Psoas muscle (tissue), 8 donors: ENCODE measurements at places on chromosomes 1 and 21.

DNA sequence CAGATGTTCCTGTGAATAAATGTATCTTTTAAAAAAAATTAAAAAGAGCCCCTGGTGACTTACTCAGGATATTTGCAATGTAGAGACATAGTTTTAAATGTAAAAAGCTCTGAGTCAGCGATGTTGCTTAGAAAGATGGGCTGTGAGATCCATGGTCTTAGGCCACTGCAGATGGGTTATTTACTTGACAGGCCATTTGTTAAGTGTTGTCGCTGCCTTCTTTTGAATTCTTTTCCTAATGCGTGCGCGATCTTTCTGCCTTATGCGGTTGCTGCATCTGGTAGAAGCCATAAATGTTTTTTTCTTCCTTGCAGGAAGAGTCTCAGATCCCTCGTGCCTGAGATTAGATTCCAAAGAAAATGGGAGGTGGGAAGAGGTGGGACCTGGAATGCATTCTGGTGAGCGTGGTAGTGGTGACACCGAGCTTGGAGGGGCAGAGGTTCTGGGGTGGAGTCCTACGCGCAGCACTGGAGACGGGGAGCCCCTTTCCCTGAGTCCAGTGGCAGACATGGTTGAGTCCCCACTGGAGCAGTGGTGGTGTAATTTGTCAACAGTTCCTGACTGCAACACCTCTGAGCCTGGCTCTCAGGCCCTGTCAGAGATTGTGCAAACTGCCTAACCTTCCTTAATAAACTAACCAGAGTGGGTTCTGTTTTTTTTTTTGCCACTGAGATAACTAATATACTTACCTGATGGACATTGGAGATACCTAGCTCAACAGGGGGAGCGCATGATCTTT, 197.2 kb downstream of the HHAT start:
- no peak for DNase-seq

GRCh38 chr1:61426885-61427284, 298.1 kb downstream of the TM2D1 start:
- no peak for DNase-seq

- no peak for DNase-seq
These were observed 21.6 kb downstream of the ARMH1 start for GRCh38 chr1:44696101-44696500.

DNA sequence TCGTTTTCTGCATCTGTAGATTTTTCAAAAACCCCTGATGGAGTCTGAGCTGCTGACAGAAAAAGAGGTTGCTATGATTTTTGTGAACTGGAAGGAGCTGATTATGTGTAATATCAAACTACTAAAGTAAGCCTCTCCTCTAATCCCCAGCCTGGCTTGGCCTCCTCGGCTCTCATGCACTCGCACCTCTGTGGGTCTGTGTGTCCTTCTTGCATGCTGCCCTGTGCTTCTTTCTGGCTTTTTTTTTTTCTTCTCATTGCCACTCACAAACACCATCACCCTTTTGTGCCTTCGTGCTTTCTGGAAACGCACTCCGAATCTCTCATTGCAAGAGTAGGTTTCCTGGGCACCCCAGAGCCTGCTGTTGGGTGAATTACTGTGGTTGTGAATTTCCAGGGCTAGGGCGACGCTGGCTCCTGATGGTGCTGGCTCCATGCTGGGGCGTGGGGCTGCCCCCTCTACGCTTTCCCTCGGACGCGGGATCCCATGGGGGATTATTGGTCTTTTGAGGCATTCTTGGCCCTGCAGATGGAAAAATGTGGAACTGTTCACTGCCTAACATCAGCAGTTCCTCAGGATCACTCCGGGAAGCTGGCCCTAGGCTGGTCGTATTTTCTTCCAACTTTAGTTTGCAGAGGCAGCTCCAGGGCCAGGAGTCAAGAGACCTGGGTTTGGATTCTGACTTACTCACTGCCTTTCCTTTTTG, 56.8 kb downstream of the ATP5PO start:
- peak; percentile 44 for DNase-seq

GRCh38 chr1:66589326-66589725, 55.4 kb downstream of the SGIP1 start:
- no peak for DNase-seq

GRCh38 chr1:195939844-195940243, 668.4 kb downstream of the KCNT2 start:
- no peak for DNase-seq

GRCh38 chr1:100700586-100700985, 19.0 kb upstream of the VCAM1 start:
- DNase-seq, result no peak

GRCh38 chr1:114510274-114511031, 550 bp downstream of the TRIM33 start:
- DNase-seq, result peak; percentile 63

DNA sequence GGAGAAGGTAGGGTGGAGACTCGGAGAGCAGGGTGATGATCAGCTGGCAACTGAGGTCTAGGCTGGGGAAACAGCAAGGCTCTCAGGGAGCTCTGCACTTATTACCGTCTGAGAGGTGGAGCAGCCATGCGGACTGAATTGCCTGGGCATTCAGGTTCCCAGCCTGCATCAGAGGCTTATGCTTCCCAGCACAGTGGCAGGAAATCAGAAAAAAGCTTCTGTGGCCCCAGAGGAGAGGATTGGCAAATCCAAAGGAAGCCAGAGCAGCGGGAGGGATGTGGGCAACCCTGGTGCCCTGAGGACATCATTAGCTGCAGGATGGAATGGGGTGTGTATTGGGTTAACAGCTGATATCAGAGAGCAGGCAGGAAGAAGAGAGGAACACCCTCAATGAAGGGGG, 374.1 kb upstream of the POU3F1 start:
- no peak for DNase-seq

DNA sequence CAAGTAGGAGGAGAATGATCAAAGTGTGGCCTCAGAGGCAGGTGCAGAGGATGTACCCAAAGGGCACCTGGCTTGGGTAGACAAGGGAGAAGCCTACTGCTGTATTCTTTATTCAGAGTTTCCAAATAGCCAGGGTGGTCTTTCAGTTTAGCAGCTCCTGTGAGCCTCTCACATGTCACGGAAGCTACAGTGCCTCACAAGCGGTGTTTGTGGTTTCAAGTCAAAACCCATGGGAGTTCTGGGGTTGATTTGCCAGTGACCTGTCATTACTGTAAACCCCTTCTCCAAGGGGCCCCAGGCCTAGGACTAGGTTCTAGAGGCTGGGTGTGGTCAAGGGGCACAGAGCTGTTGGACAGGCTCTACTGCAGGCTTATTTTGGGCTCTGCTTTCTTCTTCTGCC, 10.2 kb upstream of the IL10 start:
- no peak for DNase-seq

- DNase-seq, result no peak
These were observed 6.8 kb upstream of the RXRG start for GRCh38 chr1:165451691-165452090.

DNA sequence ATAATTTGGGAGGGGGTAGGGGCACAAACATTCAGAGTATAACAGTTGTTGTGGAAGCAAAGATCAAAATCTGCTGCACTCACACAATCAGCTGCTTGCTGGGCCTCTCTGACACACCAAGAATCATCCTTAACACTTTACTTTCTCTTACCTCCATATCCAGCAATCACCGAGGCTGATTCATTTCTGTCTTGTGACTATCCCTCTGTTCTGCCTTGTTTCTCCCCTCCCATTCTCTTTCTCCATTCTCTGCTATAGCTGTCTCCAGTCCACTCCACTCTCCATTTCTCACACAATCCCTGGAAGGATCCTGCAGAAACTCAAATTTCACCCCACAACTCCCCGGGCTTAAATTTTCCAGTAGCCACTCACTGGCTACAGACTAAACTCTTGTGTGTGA, 91.8 kb upstream of the NGF start:
- no peak for DNase-seq

- DNase-seq, result no peak
These were observed 52.6 kb downstream of the LAMC1 start for GRCh38 chr1:183075861-183076260.

- peak; percentile 79 for DNase-seq
These were observed 165.3 kb upstream of the USP24 start for GRCh38 chr1:55380355-55380970.

- peak; percentile 76 for DNase-seq
These were observed 583 bp downstream of the MEF2D start for GRCh38 chr1:156499842-156500542.

DNA sequence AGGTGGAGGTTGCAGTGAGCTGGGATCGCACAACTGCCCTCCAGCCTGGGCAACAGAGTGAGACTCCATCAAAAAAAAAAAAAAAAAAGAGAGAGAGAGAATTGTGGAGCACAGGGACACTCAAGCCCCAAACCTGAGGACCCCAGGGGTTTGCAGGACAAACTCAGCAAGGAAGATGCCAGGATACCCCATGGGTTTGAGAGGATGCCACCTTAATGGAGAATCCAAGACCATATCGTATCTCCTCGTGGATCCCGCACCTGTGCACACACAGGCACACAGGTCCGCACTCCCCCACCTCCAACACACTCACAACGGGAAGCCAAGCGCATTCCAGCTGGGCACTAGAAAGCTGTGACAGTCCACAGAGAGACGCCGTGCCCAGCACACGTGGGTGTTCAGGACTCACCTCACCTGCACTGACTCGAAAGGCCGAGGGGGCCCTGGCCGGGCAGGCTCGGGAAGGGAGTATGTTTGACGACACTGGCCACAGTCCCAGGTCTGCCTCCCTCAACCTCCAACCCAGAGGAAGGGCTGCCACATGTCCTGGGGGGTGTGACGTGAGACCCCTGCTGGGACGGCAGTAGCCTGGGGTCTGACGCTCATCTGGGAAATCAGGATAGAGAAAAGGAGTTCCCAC, 11.1 kb downstream of the CHD5 start:
- DNase-seq, result no peak

DNA sequence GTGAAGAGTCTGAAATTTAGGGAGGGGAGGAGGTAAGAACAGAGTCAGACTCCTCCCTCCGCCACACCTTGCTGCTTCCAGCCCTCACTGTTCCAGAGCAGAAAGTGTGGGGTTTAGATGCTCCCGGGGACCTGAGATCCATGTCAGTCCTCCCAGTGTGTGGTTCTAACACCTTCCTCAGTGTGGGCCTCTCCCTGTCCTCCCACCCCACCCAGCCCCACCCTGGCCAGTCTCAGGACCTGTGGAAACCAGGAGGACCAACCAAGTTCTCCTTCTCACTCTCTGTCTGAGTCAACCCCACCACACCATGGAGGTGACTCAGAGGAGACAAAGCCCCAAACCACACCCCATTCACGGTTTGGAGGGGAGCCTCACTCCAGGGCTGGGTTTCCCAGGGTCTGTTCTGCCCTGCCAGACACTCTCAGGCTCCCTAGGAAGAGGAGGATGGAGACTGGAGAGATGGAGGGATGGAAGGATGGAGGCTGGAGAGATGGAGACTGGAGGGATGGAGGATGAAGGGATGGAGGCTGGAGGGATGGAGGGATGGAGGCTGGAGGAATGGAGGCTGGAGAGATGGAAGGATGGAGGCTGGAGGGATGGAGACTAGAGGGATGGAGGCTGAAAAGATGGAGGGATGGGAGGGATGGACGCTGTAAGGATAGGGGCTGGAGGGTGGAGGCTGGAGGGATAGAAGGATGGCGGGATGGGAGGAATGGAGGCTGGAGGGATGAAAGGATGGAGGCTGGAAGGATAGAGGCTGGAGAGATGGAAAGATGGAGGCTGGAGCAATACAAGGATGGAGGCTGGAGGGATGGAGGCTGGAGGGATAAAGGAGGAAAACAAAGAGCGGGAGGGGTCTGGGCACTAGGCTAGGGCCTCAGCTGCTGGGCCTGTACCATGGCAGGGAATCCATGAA, 100.9 kb upstream of the RUNX3 start:
- DNase-seq, result no peak

GRCh38 chr1:159944623-159945455, 574 bp downstream of the IGSF9 start:
- no peak for DNase-seq

DNA sequence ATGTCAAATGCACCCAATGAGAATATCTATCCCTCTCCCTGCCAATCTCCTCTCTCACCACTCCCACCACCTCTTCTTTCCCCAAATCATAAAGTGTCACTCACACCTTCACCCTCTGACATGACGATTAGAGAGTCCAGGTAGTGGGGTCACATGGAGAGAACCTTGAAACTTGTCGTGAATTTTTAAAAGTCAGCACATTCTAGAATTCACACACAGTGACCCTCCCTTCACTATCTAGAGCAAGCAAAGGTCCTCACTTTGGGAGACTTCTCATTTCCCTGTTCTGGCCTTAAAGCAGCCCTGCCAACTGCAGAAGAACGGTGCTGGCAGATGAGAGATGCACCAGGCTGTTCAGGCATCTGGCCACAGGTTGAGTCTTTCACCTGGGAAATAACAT, 61.9 kb downstream of the CD34 start:
- DNase-seq, result no peak

DNA sequence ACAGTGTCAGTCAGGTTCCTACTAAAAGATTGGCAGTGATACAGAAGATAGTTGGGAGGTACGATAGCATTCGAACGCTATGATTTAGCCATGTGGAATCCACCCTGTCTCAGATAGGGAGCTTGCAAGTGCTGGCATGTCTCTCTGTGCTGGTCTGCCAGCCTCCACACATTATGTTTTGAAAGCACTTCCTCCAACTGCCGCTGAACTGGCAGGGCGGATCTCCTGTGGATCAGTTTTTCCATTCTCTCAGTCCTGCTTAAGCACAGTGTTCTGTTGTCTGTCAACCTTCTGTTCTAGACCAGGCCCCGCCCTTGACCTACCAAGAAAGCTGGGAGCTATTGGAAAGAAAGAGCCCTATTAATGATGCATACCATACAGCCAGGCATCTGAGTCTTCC, 65.5 kb upstream of the PALMD start:
- no peak for DNase-seq

DNA sequence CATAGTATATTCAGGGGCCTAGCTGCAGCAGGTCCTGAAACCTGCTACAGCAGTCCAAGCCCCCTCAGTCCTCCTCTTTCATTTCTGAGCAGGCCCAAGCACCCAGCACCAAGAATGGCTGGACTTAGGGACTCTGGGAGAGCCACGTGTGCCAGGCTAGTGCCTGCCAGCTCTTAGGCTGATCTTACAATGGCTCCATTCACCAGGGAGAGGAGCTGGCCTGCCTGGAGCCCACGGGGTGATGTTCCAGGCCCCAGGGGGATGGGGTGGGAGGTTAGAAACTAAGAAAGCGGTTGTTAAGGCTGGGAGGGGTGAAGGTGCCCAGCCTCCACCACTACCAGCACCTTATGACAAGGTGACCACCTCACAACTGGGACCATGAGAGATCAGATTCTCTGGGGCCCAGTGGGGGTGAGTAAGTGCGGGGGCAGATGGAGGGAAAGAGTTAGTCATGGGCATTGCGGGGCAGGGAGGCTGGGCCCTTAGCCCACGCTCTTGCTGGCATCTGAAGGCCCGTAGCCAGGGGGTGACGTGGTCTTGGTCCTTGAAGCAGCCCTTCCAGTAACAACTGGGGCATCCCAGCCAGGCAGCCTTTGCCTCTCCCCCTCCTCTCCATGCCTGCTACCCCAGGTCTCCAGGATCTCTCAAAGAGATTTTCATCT, 30.3 kb upstream of the CLIC4 start:
- DNase-seq, result no peak
